ENCODE measurements at places on chromosomes 2 and 18. TPM values are rescaled to one million over a fixed set of nuclear protein-coding genes. Genes with fewer than 3 reads are reported as not detected.

Gene SGPP2
- not detected for total RNA-seq

- no peak for DNase-seq
Observed at GRCh38 chr2:240520130-240520973, 37.4 kb downstream of the ANKMY1 start.

DNA sequence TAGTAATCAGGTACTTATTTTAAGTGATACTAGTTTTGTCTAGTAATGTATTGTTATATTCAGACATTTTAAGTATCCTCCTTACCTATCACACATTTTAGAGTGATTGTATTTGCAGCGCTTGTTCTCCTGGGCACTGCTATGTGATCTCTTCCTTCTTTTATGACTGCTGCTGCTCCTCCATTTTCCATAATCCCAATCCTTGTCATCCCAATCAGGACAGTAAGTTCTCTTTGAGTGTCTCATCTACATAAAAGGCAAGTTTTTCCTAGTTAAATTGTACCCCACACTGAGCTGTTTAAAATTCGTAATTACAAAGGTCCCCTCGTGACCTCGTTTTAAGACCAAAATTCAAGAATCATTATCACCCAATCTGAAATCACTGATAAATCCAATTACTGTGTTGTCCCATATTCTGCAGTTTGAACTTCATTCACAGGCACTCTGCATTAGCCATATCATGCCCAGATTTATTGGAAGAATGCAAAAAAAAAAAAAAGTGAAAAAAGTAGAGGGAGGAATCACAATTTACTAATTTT is 2.8 kb downstream of the CLK1 start:
- DNase-seq = no peak

Gene POU3F3
- total RNA-seq = not detected

GRCh38 chr2:227351639-227352038 is 26.6 kb downstream of the MFF start:
- DNase-seq = no peak

DNA sequence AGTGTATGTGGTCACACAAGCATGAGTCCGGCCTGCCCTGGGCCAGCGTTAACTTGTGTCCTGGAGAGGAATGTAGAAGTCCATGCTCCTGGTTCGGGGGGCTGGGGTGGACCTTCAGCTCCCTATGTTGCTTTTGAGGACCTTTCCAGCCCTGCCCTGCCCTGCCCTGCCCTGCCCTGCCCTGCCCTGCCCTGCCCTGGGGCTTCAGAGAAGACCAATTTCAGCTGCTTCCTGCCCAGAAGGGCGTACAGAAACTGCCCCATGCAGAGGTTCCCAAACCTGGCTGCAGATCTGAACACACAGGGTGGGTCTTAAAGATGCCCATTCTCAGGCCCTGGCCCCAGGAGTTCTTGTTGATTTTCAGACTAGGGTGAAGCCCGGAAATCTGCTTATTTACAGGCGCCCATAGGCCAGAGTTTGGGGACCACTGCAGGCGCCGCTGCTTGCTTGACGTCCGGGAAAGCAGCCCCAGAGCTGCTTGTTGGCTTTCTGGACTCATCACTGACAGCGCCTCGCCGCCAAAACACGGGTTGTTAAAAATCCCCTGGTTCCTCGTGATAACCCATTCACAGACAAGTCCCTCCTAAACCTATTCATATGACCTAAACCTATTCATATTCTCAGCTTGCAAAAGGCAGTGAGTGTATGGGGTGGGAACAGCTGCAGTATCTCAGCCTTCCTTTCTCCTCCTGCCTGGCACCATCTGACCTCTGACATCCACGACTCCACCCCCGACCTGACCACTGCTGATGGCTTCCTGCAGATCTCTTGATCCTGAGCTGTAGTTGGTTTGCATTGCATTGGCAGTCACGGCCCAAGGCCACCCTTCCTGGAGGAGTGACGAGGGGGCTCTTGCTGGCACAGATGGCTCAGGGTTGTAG is 198.3 kb downstream of the GLI2 start:
- DNase-seq = no peak

Gene VIL1
- not detected for total RNA-seq

Gene AQP12A
- not detected for total RNA-seq
